ENCODE measurements at places on chromosomes 4 and X.
A peak's percentile ranks its signal among the peaks of the same experiment; 100 is the strongest.

- DNase-seq, result peak; percentile 60
Observed at GRCh38 chr4:185183622-185184281, 20.0 kb downstream of the CFAP97 start.

DNA sequence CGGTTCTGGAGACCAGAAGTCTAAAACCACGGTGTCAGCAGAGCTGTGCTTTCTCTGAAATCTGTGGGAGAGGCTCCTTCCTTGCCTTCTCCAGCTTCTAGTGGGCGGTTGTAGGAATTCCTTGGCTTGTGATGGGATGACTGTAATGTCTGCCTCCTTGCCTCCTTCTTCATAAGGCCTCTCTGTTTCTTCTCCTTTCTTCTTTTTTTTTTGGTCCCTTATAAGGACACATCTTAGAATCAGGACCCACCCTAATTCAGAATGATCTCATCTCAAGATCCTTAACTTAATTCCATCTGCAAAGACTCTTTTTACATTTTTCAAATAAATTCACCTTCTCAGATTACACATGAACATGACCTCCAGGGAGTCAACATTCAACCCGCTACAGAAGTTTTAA, 186.9 kb downstream of the STK32B start:
- DNase-seq, result no peak

GRCh38 chr4:845836-846251, 19.9 kb upstream of the CPLX1 start:
- no peak for DNase-seq

DNA sequence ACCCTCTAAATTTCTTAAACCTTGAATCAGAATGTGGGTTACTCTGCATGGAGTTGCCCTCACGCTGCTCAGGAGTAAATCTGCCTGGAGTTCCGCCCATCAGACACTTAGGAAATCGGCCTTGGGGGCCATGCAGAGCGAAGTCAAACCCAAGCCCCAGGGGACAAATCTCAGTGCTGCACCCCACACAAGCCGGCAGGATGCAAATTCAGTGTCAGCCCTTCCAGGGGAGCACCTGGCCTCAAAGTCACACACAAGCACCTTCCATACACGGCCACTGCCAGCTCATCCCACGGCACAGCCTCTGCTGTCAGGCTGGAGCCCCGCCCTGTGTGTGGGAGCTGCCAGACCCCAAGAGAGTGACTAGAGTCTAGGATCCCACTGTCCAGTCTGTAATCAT, 27.4 kb downstream of the RNF212 start:
- no peak for DNase-seq

GRCh38 chr4:182560358-182560757, 317.2 kb downstream of the TENM3 start:
- no peak for DNase-seq

- DNase-seq, result no peak
Observed at GRCh38 chrX:153450114-153450948, 4.5 kb upstream of the TREX2 start.

GRCh38 chr4:103754844-103755243, 35.1 kb upstream of the TACR3 start:
- no peak for DNase-seq

- DNase-seq, result no peak
Observed at GRCh38 chr4:187070158-187070557, 346.5 kb upstream of the FAT1 start.

DNA sequence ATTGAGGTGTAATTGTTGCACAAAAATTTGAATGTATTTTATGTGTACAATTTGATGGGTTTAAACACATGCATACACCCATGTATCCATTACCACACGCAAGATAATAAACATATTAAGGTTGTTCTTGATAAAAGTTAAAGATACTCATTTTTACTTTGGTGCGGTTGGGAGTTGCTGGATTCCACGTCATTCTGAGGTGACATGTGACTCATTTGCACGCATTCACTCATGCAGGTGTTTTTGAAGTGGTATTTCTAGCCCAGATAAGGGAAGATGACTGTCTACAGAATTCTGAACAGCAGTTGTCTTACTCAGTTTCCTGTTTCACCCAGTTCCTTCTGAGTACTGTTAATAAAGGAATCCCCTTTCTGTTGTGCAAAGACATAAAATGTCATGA, 142.0 kb downstream of the RTL3 start:
- DNase-seq, result peak; percentile 41

DNA sequence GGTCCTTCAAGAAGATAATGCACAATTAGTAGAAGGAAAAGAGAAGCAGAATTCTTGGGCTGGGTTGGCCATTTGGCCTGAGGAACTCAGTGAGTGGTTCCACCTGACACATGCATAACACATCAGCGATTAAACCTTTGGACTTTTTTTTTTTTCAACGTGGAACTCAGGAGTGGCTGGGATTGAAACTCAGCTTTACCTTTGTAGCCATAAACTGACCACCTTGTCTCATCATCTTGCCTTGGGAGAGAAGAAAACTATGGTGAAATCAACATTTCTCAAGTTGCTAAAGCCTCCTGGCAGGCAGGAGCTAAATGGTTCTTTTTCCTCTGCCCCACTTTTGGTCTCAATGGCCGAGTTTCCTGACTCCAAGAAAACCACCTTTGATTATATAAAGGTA, 16.3 kb downstream of the PTTG2 start:
- DNase-seq, result no peak

GRCh38 chrX:103063191-103063845, 653 bp downstream of the BEX1 start:
- no peak for DNase-seq

DNA sequence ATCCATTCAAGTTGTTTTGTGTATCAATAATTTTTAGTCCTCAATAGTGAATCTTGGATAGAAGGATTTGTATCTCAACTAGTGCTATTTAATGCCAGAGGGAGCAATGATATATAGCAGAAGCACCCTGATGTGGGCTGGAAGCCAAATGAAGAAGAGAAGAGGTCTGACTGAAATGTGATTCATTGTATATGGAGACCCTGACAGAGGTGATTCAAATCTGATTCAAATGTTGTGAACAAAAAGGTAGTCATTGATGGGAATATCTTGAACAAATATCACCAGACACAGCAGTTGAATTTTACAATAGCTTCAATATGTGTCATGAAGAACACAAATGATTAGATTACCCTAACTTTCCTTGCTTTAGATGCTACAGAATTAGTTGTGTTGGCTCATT, 27.5 kb upstream of the SULT1B1 start:
- DNase-seq, result no peak

DNA sequence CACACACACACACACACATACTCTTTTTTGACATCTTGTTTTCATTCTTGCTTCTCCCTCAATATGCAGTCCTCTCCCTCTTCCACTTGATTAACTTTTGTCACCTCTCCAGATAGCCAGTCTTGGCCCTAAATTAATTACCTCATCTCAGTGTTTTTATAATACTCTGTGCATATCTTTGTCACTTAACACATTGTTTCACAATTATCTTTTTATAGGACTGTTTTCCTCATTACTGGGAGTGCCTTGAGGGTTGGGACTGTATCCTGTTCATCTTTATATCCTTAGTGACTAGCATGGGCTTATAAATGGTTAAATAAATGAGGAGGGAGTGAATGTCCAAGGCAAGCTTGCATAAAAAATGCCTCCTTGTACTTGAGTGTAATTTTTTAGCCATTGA, 33.1 kb downstream of the SYNPO2 start:
- DNase-seq, result no peak

DNA sequence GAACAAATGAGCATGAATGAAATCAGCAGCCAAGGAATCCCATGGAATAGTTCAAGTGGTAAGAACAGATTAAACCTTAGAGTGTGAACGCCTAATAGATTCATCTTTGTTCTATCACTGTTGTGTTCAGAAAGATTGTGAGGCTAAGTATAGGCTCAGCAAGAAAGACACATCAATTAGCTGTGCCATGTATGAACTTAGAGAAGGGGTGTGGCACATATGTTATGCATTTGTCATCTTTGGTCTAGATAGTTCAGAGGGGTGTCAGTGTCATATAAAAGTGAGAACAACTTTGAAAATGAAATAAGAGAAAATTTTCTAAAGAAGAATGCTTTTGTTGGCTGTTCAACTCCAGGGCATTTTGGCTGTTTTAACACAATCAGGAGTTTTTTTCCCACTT, 9.4 kb downstream of the DAPP1 start:
- no peak for DNase-seq

- no peak for DNase-seq
Observed at GRCh38 chrX:130857207-130857606, 45.8 kb downstream of the ENOX2 start.

DNA sequence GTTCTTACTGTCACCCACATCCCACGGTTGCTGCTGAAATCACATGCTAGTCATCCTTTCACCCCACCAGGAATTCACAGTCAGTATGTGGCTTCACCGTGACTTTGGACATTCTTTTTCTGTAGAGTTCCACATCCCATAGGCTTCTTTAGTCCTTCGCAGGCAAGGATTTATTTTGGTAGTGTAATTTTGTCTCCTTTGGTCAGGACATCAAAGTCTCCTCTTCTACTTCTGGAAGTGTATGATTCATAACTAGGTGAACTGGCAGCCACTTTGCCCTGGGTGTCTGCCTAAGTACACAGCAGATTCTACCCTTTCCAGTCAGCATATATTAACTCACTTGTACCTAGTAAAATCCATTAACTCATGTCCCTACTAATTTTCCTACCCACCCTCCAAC, 38.3 kb upstream of the MMAA start:
- no peak for DNase-seq

DNA sequence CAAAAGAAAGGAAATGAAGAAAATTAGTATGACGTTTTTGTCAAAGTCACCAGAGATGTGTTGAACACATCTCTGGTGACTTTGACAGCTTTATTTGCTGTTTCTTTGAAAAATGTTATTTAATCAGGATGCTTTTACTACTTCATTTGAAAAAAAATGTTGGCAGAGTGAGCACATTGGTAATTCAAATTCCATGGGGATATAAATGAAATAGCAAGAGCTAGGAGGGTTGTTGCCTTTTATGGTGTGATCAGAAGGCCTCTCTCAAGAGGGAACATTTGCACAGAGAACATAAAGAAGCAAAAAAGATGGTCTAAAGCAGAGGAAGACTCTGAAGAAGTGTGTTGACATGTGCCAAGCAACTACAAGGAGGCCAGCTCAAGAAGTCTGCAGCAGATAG, 46.6 kb upstream of the CXCL8 start:
- no peak for DNase-seq

- no peak for DNase-seq
Observed at GRCh38 chr4:10017037-10017893, 4.0 kb downstream of the SLC2A9 start.

GRCh38 chrX:118734909-118735308, 7.5 kb downstream of the IL13RA1 start:
- DNase-seq, result no peak

DNA sequence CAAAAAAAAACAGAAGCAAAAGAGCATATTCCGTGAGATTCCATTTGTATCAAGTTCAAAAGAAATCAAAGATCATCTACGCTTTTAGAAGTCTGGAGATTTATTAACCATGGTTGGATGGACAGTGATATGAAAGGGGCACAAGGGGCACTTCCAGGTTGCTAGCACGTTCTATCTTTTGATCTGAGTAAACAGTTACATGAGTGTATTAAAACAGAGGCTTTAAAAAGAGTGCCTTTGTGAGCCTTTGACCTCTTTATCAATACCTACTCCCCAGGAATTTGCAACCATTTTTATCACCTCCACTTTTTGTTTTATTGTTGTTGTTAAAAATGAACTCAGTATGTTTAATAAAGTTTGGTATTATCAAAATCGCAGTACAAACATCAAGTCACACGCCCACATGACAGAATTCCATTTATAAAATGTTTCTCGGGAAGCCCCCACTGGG, 72.4 kb upstream of the UCP1 start:
- DNase-seq, result no peak

- DNase-seq, result no peak
Observed at GRCh38 chrX:44002567-44002966, 29.4 kb upstream of the NDP start.

GRCh38 chr4:138398322-138398721, 156.2 kb upstream of the SLC7A11 start:
- DNase-seq, result no peak

GRCh38 chr4:1133033-1133432, 19.7 kb upstream of the RNF212 start:
- no peak for DNase-seq

DNA sequence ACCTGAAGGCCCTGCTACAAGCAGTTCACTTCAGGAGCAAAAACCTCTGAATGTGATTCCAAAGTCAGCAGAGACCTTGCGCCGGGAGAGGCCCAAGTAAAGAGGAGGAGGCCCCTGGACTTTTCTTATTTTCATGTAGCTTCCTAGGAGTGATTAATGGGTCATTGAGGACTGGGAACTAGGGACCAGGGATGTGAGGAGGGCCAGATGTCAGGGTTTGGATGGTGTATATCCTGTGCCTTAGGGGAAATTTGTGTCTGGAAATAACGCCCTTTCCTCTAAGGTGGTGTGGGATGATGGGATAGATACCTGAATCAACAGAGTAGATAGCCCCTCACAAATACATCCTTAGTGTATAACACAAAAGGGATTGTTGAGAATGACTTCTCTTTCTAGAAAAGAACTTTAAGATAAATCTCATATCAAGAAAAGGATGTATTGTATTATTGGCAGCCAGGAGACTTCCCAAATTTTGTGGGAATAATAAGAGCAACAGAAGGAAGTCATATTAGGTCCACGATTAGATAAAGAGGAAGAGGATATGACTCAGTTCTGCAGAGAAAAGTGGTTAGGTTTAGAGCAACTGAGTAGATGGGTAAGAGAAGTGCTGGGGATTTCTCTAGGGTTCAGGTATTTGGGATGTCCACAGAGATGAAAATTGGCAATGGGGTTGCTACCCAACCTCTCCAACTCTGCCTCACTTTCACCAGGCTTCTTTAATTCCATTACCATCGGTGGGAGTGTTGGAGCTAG, 1.1 kb downstream of the ITGB1BP2 start:
- DNase-seq, result no peak

DNA sequence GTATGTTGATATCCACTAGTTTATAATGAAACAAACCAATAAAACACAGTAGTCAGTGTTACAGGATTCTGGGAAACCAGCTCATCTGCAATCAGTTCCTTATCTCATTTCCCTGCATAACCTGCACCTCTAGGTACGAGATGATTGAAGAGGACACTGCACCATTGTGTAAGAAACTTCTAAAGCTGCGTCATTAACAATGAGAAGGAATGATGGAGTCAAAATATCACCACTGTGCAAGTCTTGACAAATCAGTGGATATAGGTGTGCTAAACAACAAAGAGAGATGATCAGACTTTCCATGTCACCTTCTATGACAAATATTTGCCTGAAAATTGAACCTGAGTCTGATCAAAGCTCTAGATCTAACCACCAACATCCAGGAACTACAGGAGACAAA, 40.7 kb upstream of the DHX15 start:
- DNase-seq, result no peak

Measured in activated CD4-positive, CD25-positive, alpha-beta regulatory T cell treated with anti-CD3 and anti-CD28 coated beads, Interleukin-2, amount 50 U/mL, for 16 hours (primary cell).